ENCODE measurements at places on chromosomes 6 and 20.

DNA sequence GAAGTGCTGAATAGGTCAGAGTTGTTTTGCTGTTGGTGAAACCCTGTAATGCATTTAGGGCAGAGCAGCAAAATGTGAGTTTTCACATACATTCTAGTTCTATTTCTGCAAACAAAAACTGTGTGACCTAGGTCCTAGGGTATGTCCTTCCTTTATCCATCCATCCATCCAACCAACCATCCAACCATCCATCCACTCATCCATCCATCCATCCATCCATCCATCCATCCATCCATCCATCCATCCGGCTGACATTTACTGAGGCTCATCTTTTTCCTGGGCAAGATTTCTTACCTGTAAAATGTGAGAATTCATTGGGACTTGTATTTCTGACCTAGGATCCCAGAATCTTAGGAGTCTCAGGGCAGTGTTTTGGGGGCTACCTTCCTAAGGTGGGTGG, 14.5 kb downstream of the PNPLA1 start:
- DNase-seq = no peak

DNA sequence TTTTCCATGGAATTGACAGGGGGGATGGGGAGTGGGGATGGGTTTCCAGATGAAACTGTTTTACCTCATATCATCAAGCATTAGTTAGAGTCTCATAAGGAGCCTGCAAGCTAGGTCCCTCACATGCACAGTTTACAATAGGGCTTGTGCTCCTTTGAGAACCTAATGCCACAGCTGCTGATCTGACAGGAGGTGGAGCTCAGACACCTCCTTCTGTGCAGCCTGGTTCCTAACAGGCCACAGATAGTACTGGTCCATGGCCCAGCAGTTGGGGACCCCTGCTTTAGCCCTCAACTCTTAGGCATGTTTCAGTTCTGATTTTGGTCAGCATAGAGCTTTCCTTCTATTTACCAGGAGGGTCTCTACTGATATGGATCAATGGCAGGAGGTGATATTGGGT, 251.6 kb downstream of the LAMA2 start:
- no peak for DNase-seq

DNA sequence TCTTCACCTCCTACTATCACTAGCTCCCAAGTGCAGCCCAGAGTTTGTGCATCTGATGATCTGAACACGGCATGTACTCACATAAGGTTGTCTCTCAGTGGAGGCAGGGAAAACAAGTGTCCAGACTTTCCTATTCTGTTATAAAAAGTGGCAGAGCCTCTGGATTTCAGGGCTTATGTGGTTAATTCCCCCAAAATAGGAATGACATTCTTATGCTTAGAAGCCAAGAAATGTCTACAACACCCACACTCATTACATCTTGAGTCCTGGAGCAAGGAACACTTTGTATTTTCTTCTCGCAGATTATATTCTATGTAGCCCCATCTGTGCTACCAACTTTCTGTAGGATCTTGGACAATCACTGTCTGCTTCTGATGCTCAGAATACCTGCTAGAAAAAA, 13.5 kb upstream of the SEMG1 start:
- DNase-seq = no peak

GRCh38 chr20:46731770-46732169, 22.3 kb downstream of the SLC2A10 start:
- DNase-seq = no peak

GRCh38 chr6:67558985-67559384, 1076.1 kb upstream of the ADGRB3 start:
- no peak for DNase-seq

Data from activated naive CD8-positive, alpha-beta T cell treated with anti-CD3 and anti-CD28 coated beads, Interleukin-2, amount 50 U/mL, for 24 hours (primary cell).